ENCODE measurements at places on chromosomes 4 and X. TPM values are rescaled to one million over a fixed set of nuclear protein-coding genes. Genes with fewer than 3 reads are reported as not detected.

Gene CXCL6
- not detected for polyA plus RNA-seq

Gene CSN2
- not detected for polyA plus RNA-seq

Gene UGT2B11
- not detected for polyA plus RNA-seq

Gene VCX2
- polyA plus RNA-seq, result not detected

Gene FAT1
- not detected for polyA plus RNA-seq

Gene TMEM271
- not detected for polyA plus RNA-seq

Gene MAGEB18
- not detected for polyA plus RNA-seq

Gene TACR3
- not detected for polyA plus RNA-seq

Gene HTR2C
- not detected for polyA plus RNA-seq

Gene HSD17B13
- polyA plus RNA-seq, result not detected

Gene EXOC1L
- not detected for polyA plus RNA-seq

Gene AFM
- polyA plus RNA-seq, result not detected

Gene FGFR3
- polyA plus RNA-seq, result not detected

Gene KLHL5
- 18.6 TPM for polyA plus RNA-seq

Gene ATP1B4
- not detected for polyA plus RNA-seq

Gene AREG
- polyA plus RNA-seq, result 1.4 TPM

Gene STPG2
- polyA plus RNA-seq, result not detected

Gene PAGE2
- polyA plus RNA-seq, result not detected

Gene LNX1
- 0.78 TPM for polyA plus RNA-seq

Gene CTSO
- 28.5 TPM for polyA plus RNA-seq

Gene CACNA1F
- 0.03 TPM for polyA plus RNA-seq

Gene POU3F4
- not detected for polyA plus RNA-seq

Gene NEIL3
- polyA plus RNA-seq, result 0.10 TPM

Gene AP1S2
- polyA plus RNA-seq, result 64.2 TPM

Gene PAGE2B
- not detected for polyA plus RNA-seq

Gene RHOXF1
- polyA plus RNA-seq, result not detected

Gene ADGRG2
- polyA plus RNA-seq, result not detected

Gene CXCL8
- 0.25 TPM for polyA plus RNA-seq

Gene MAGEA2B
- polyA plus RNA-seq, result not detected

Gene RRH
- not detected for polyA plus RNA-seq

Gene PNCK
- polyA plus RNA-seq, result not detected

Gene PPID
- 49.4 TPM for polyA plus RNA-seq

Gene LPAR4
- polyA plus RNA-seq, result not detected

Gene CXCL3
- polyA plus RNA-seq, result not detected

Gene GSPT2
- 8.3 TPM for polyA plus RNA-seq

Gene NHS
- not detected for polyA plus RNA-seq

Gene FGF2
- not detected for polyA plus RNA-seq

Gene PNMA5
- polyA plus RNA-seq, result 0.05 TPM

Gene LGI2
- not detected for polyA plus RNA-seq

Gene BST1
- 0.53 TPM for polyA plus RNA-seq

Gene SPON2
- polyA plus RNA-seq, result 8.4 TPM

Gene TEX11
- not detected for polyA plus RNA-seq
